CD4-positive, alpha-beta T cell treated with Interleukin-1 beta for 1 hour (primary cell): ENCODE measurements at places on chromosomes 6 and 20.
A peak's percentile ranks its signal among the peaks of the same experiment; 100 is the strongest.

DNA sequence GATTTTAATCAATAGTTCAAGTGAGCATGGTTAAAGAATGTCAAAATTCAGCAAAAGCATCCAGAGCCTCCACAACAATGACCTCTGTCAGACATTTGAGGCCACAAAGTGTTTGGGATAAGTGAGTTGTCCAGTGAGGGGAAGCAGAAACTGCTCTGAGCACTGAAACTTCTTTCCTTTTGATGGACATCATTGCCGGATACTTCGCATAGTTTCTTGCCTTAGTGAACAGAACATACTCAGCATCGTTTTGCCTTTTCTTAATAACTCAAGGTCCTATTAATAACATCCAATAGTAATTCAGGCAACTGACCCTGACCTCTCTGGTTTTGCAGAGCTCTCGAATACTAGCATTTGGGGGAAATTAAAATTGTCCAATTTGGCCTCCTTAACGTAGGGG lies 78.6 kb downstream of the EDN3 start:
- no peak for DNase-seq

DNA sequence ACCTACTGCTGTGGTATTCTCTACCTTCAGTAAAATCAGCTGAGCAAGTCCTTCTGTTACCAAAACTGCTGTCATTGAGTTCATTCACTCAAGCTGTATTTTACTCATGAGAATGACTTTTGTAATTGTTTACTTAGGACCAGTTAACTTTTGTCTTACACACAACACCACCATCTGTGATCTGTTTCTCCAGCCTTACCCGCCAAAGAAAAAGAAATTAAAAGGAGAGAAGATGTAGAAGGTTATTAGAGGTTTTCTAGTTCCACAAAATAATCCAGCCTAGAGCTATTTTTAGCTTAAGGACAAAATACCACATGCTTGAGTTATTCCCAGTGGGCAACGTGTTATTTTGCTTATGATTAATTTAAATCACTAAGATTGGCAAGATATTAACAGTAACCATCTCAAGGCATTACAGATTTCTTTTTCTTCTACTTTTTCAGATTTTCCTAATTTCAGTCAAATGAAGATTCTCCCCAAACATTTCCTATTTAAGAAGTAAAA lies 38.2 kb downstream of the FAM8A1 start:
- DNase-seq: no peak

DNA sequence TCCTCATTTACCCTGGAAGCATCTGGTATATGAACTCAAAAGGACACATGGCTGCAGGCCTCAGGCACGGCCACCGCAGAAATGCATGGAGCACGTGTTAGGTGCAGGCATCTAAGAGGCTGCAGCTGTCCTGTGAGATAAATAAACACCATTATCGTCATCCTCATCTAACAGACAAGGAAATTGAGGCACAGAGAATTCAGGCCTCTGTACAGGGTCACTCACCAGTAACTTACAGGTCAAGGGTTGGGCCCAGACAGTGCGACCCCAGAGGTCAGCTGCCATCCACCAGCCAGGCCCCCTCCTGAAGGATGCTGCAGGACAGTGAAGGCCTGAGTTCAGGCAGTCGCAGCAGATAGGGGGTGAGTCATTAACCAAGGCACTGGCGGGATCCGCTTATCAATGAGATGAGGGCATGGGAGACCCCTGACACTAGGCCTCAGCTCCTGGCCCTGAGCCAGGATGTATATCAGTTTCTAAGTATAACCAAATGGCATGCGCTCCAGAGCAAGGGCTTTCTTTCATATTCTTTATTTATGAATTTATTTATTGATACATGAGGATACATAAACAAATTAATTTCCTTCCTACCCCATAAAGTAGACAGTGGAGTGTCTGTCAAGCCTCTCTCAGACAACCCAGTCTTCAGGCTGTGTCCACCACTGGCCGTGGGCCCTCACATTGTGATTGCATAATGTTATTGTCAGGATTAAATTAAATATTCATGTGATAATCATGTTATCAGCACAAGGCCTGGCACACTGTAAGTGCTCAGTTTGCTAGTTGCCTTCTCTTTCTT lies 316.9 kb downstream of the QKI start:
- no peak for DNase-seq

DNA sequence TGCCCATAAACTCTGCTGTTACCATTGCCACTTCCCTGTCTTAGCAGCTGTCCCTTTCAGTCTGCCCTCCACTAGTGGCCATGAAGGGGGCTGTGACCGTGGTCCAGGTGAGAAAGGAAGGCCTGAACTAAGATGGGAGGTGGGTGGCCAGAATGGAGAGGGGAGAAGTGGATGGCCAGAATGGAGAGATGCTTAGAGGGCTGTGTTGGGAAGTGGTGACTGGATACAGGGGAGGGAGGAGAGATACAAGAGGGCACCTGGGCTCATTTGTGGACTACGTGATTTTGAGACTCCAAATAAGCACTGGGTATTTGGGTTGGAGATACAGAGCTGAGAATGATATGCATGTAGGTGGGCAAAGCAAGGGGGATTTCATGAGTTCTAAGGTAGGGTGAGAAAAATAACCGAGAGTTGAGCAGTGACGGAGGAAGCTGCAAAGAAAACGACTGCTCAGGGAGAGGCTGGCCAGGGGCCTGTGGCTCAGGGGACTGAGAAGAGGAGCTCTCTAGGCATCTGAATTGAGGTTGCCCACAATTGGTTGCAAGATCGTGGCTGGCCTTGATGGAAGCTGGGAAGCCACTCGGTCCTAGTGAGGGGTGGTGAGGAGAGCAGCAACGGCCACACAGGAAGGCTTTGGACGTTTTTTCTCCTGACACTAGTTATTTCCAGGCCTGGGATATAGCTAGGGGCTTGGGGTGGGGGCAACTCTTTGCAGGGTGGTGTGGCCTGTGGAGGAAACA lies 36.9 kb downstream of the PANK2 start:
- DNase-seq: no peak

- DNase-seq: no peak
These were observed 85.8 kb downstream of the PLCG1 start for GRCh38 chr20:41223112-41223511.

DNA sequence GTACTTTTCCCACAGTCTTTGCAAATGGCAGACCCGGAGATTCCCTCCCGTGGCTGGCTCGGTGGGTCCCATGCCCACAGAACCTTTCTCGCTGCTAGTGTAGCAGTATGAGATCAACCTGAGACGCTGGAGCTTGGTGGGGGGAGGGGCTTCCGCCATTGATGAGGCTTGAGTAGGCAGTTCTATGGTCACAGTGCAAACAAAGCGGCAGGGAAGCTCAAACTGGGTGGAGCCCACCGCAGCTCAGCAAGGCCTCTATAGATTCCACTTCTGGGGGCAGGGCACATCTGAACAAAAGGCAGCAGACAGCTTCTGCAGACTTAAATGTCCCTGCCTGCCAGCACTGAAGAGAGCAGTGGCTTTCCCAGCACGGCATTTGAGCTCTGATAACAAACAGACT lies 186.0 kb upstream of the KCNK16 start:
- DNase-seq: no peak

DNA sequence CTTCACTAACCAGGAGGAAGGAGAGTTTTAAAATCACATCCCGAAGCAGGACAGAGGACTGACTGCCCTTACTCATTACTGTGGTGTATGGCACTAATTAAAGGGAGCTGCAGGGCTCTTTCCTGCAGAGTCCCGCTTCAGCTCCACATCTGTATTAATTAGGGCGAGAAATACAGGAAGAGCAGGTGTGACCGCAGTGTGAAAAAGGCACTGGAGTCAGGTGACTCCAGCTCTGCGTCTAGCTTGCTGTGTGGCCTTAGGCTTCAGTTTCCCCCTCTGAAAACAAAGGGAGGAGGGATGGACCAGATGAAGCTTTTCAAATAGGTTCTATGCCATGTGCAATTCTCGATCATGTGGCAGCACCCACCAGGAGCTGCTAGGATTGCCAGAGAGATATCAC lies 34.0 kb downstream of the KIAA1755 start:
- no peak for DNase-seq

DNA sequence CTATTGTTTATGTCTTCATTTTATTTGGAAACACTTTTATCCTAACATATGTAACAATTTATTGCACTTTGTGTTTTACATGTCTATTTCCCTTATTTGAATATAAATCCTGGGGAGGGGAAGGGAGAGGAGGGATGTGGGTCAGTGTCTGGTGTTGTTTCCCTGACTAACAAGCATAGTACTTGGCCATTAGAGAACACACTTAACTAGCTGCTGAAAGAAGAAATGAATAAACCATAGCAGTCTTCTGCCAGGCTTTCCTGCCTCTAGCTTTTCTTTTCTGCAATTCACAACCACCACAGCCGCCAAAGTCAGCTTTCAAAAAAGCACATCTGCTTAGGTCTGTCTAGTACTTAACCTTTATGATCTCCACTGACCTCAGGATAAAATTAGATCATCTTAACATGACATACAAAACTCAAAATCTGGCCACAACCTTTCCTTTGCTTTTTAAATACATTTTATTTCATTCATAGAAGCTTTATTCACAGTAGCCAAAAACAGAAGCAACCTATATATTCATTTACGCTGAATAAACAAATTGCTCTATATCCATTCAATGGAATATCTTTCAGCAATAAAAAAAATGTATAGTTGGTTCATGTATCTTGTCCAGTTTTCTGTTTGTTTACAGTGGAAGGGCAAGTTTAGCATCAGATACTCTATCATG lies 16.3 kb downstream of the PDSS2 start:
- DNase-seq: no peak

DNA sequence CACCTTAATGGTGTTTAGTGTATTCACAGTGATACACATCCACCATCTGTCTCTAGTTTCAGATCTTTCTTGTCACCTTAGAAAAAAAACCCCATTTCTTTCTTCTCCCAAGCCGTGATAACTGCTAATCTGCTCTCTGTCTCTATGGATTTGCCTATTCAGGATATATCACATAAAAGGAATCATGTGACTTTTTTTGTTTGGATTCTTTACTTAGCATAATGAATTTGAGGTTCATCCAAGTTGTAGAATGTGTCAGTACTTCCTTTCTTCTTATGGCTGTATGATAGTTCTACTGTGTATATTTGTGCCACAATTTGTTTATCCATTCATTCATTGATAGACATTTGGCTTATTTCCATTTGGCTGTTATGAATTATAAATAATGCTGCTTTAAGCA lies 57.1 kb downstream of the ITCH start:
- no peak for DNase-seq

GRCh38 chr6:136317021-136317694 lies 27.5 kb upstream of the BCLAF1 start:
- DNase-seq: peak; percentile 77
